ENCODE measurements at places on chromosomes 6 and 20. TPM values are rescaled to one million over a fixed set of nuclear protein-coding genes. Genes with fewer than 3 reads are reported as not detected.

DNA sequence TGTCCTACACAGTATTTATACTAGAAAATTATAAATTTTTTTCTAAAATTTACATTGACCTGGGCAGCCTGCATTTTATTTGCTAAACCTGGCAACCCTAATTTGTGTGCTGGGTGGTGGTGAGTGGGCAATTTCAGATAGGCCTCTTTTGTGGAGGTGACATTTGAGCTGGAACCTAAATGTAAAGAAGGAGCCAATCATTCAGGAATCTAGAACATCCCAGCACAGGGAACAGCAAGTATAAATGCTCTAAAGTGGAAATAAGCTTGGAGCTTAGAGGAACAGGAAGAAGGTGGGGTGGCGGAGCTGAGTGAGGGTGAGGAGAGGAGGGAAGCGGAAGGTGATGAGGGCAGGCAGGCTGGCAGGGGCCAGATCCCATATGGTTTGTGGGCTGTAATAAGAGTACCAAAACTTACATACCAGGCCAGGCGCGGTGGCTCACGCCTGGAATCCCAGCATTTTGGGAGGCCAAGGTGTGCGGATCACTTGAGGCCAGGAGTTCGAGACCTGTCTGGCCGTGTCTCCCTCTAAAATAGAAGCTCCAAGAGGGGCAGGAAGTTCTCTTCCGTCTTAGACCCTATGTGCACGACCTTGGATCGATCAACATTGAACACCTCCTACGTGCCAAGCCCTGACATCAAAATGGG, 549 bp upstream of the CSE1L start:
- peak; percentile 26 for DNase-seq

DNA sequence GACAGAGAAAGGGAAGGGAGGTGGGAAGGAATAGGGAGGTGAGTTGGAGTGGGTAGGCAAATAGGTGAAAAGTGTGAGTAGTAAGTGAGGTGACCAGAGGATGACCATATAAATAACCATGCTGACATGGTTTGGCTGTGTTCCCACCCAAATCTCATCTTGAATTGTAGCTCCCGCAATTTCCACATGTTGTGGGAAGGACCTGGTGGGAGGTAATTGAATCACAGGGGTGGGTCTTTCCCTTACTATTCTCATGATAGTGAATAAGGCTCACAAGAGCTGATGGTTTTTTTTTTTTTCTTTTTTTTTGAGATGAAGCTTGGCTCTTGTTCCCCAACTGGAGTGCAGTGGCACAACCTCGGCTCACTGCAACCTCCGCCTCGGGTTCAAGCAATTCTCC, 21.5 kb upstream of the SMIM13 start:
- no peak for DNase-seq

DNA sequence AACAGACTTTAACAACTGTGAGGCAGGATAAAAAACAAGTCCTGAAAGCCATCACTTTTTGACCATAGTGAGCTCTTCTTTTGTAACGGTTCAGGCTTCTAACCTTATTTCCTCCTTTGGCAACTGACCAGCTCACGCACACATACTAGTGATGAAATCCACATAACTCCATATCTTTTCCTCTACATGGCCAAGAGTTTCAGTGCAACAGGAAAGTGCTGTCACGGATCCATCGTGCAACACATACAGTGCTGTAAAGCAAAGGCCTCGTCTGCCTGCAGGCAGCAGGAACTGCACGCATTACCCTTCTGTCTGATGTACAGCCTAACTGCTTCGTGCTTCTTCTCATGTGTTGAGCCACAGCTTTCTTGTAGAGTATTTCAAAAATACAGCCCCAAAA, 108.5 kb downstream of the EPM2A start:
- DNase-seq = no peak

GRCh38 chr6:107753778-107754177, 70.3 kb downstream of the SCML4 start:
- DNase-seq = no peak

DNA sequence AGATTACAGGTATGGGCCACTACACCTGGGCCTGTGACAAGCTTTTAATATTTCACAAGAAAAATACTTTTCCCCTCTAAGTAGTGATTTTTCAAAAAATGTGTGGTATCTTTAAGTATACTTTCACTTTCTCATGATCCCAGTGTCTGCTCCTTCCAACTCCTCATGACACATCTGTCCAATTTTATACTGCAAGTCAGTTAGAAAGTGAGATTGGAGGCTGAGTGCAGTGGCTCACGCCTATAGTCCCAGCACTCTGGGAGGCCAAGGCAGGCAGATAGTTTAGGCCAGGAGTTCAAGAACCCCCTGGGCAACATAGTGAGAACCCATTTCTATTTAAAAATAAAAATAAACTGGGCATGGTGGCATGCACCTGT, 20.2 kb downstream of the PIM1 start:
- DNase-seq = peak; percentile 56

GRCh38 chr6:151059612-151060095, 180.1 kb upstream of the AKAP12 start:
- DNase-seq = no peak

- DNase-seq = no peak
Measured at GRCh38 chr20:61605283-61605682, 353.2 kb downstream of the CDH4 start.

DNA sequence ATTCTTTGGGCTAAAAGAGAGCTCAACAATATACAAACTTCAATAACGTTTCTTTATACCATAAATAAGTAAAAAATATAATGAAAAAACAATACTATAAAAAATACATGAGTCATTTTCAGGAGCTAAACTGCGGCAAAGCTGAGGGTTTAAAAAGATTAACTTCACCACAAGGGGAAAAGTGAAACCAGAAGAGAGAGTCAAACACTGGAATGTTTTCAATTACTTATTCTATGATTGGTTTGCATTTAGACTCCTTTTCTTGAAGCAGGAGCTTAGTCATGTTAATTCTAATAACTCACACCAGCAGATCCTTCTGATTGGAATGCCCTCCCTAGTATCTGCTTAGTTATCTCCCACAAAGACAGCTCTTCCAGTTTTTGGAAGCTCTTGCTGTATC, 627.3 kb downstream of the UTRN start:
- peak; percentile 93 for DNase-seq

DNA sequence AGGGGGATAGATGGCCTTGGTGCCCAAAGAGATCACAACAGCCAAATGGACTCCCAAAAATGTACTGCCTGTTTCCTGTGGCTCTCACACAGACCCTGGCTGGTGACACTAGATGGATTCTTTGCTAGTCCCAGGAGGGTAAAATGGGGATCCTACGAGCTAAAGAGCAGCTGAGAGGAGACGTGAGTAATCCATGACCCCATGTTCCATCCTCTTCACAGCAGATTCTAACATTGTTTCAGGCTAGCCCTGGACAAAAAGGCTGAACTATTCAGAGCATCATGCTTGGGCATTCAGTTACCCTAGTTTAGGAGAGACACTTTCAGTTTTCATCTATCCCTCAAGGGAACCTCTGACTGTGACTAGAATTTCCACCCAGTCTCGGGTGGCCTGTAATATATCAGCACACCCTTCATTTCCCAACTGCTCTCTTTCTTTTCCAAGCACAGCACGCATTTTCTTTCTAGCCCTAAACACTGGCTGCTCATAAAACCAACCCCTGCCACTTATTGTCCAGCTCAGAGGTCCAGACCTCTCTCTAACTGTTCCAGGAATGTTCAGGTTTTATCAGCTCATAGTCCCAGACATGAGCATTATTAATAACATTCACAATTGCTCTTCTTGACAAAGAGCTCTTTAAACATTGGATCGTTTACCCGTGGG, 48.5 kb downstream of the SLC22A1 start:
- DNase-seq = no peak

- DNase-seq = no peak
Measured at GRCh38 chr6:106180208-106180607, 94.1 kb downstream of the PRDM1 start.

DNA sequence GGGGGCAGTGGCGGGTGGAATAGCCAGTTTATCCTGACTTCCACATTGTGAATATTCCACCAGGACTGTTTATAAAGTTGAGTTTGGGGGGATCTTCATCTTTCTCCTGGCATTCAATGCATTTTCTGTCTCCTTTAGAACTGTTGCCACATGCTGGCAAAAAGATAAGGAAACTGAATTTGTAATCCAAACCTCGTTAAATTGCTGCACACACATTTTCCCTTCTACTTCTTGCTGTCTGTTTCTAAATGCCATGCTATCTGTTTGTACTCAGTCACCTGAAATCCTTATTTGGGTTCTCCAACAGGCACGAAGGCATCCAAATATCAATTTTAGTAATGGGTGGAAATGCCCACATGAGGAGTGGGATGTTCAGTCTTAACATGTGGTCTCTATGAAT, 180.2 kb upstream of the CCN2 start:
- no peak for DNase-seq

DNA sequence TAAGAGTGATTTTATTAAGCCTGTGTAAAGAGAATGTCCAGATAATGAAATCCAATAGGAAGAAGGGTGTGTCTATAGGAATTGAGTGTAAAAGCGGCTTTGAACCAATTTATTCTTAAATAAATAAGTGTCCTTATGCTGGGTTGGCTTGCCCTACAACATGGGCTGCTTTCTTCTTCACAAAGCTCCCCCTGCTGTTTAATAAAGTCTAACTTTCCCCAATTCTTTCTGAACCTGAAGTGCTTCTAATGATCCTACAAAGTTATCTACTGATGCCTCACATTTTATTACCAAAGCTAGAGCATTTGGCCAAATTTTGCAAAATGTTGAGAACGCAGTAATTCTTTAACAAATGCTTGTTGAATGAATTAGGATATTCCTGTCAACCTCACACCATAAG, 36.3 kb upstream of the SIRT5 start:
- DNase-seq = peak; percentile 60

GRCh38 chr6:106094261-106094963, 8.3 kb downstream of the PRDM1 start:
- DNase-seq = no peak

DNA sequence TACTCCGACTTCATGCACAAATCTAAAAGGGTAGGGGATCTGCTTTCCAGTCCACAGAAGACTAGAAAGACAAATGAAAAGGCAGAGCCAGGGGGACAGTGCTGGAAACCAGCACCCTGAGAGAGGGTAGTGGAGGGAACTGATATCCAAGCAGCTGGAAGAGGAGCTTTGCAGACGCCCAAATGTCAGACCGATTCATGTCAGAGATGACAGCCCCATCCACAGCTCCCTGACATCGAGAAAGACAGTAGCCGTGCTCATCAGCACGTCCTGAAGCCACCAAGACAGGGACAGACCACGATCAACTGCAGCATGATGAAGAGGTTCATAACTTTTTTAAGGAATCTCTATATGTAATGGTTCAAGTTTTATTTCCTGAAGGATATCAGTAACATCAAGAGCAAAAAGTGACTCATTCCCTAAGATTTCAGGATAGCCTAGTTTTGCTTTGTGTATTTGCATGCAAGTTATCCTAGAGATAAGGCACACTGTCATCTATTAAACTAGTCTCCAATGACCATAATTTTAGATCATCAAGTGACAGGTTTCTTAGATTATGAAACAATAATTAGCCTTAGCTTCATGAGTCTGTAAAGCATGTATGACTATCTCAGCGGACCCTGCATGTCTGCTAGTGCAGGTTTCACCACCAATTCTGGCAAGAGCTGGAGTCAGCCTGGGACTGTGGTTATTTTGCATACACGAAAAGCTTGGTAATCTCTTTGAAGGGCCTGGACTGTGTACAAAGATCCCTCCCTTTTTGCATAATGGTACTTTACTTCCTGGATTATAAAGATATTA, 43.0 kb downstream of the PRDM1 start:
- peak; percentile 98 for DNase-seq

DNA sequence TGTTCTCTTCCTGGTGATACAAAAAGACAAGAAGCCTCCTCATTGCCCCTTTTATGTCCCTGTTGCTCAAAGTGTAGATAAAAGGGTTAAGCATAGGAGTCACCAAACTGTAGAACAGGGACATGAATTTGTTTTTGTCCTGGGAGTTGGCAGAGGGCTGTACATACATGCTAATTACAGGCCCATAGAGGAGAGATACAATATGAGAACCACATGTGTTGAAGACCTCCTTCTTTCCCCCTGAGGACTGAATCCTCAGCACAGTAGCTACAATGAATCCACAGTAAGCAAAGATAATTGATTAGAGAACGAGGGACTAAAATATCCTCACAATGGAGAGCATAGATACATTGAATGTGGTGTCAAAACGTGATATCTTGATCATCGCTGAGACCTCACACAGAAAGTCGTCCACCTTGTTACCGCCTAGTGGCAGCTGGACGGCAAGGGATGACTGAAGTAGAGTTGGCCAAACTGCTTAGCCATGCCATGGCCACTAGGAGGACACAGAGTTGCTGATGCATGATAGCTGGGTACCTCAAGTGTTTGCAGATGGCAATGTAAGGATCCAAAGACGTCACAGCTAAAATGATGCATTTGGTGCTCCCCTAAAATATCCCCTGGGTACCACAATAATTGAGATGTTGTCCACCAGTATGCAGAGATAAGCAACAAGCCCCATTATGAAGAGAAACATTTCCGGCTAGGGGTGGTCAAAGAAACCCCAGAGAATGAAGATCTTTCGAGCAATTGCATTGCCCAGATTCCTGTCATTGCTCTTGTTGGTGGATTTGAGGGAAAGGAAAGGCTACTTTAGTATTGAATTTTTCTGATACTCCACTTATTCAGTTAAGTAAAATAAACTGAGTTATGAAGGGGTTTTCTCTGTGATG, 15.0 kb downstream of the OR2B3 start:
- DNase-seq = peak; percentile 50

DNA sequence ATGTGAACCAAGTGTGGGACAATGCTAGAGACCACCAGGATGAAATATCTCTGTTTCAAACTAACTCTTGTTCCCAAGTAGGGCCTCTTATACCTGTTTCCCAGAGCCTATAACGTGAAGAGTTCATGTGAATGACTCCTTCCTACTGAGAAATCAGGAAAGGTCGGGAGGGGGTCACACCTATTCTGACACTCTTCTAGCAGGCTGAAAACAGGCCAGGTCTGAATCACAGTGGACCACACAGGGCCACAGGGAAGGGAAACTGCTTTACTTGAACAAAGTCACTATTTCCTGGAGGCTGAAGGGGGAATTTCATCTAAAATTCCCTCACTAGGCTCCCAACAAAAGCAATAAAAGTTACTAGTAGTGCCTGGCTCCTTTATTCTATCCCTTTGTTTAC, 88.4 kb upstream of the BMP2 start:
- no peak for DNase-seq

Gene TREML1
- not detected for total RNA-seq

Gene RBPJL
- not detected for total RNA-seq

Gene FOXC1
- total RNA-seq = 8.3 TPM

Gene MCUR1
- total RNA-seq = 26.9 TPM

Gene SNX3
- 358 TPM for total RNA-seq

Gene ELOVL4
- 2.4 TPM for total RNA-seq

Measured in M059J (cell line).